ENCODE measurements at places on chromosomes 4 and X. TPM values are rescaled to one million over a fixed set of nuclear protein-coding genes. Genes with fewer than 3 reads are reported as not detected.
A peak's percentile ranks its signal among the peaks of the same experiment; 100 is the strongest.

GRCh38 chr4:20984576-20984836 is 284.2 kb downstream of the PACRGL start:
- peaks cover 4% of the 10 kb centered on the region for H3K27me3 ChIP-seq
- H3K4me1 ChIP-seq: no peaks in the 10 kb centered on the region
- H3K36me3 ChIP-seq: no peaks in the 10 kb centered on the region
- DNase-seq: no peak
- H3K27ac ChIP-seq: no peak overlapping the region

DNA sequence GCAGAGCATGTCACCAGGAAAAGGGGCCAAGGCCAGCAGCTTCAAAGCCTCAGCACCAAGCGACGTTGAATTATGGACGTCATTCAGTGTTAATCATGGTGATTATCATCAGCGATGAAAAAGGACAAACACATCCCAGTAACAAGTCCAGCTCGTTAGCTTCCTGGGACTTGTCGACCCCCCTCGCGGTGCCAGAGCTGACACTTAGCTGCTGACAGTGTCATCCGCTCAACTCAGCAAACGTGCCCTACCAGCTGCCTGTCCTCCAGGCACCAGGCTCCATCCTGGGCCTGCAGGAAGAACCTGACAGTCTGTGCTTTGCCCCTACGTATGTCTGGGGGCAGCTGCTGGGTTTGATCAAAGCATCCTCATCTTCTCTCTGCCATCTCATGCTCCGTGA is 137.0 kb upstream of the PSAPL1 start:
- DNase-seq: no peak
- H3K27me3 ChIP-seq: no peaks in the 10 kb centered on the region
- no peaks in the 10 kb centered on the region for H3K36me3 ChIP-seq

DNA sequence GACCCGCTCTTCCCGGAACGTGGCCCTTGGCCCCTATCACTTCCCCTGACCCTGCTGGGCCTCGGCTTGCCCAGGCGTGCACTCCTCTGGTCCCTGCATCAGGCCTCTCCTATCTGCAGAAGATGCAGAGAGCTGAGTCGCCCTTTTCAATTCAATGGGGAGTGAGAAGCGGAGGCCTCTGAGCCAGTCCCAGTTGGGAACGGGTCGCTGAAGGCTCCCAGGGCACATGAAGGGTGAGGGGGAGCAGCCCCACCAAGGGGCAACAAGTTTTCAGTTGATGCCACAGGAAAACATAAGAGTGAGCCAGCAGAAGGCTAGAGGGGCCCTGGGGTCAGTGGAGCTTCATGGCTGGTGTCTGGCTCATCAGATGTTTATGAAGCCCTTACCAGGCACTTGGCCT is 17.1 kb downstream of the PSAPL1 start:
- H3K27me3 ChIP-seq: no peaks in the 10 kb centered on the region
- H3K36me3 ChIP-seq: no peaks in the 10 kb centered on the region
- peak; percentile 20 for DNase-seq
- no peak overlapping the region for H3K4me3 ChIP-seq
- no peak overlapping the region for H3K27ac ChIP-seq
- H3K4me1 ChIP-seq: no peaks in the 10 kb centered on the region

The LRAT gene
- 0.11 TPM for total RNA-seq

GRCh38 chr4:40629401-40630334 is at the start of gene RBM47:
Gene RBM47, minus strand, starts transcription at chr4:40629864. Its CDS starts 190,971 bp downstream, at chr4:40438893.
- no peaks in the 10 kb centered on the region for H3K27me3 ChIP-seq
- peaks cover 19% of the 10 kb centered on the region for H3K4me1 ChIP-seq
- H3K27ac ChIP-seq: peak within 1 kb of the TSS; percentile 99
- DNase-seq: peak; percentile 82
- H3K36me3 ChIP-seq: no peaks in the 10 kb centered on the region

The PARM1 gene
- 88.0 TPM for total RNA-seq

All from adrenal gland (tissue), 19 donors.